ENCODE measurements at places on chromosomes 16 and 17.

- no peaks in the 10 kb centered on the region for H3K27me3 ChIP-seq
- H3K27ac ChIP-seq: no peak overlapping the region
- DNase-seq: no peak
- no peaks in the 10 kb centered on the region for H3K36me3 ChIP-seq
These were observed 5.8 kb downstream of the ZNF18 start for GRCh38 chr17:11991461-11991860.

DNA sequence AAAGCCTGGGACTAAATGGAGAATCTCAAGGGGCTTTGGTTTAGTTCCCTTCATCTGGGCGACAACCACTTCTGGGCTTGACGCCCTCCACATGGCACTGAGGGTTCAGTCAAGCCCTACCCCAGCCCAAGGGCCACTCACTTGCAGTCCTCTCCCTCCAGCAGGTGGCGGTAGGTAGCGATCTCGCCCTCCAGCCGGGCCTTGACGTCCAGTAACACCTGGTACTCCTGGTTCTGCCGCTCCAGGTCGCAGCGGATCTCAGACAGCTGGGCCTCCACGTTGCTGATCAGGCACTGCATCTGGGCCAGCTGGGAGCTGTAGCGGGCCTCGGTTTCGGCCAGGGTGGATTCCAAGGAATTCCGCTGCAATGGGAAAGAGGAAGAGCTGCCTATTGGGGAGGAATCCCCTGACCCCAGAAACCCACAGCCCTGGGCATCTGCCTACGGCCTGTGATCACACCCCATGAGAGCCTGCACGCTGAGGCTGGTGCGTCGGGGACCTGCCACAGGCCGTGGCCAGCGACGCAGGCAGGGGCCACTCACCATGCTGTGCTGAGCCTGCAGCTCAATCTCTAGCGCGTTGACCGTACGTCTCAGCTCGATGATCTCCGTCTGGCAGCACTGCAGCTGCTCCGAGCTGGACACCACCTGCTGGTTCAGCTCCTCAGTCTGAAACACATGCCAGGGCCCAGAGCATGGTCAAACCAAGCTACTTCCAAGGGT lies 2.7 kb downstream of the KRT36 start:
- peaks cover 16% of the 10 kb centered on the region for H3K4me1 ChIP-seq
- no peak overlapping the region for H3K4me3 ChIP-seq
- DNase-seq: peak; percentile 58
- no peaks in the 10 kb centered on the region for H3K27me3 ChIP-seq
- H3K27ac ChIP-seq: no peak overlapping the region

DNA sequence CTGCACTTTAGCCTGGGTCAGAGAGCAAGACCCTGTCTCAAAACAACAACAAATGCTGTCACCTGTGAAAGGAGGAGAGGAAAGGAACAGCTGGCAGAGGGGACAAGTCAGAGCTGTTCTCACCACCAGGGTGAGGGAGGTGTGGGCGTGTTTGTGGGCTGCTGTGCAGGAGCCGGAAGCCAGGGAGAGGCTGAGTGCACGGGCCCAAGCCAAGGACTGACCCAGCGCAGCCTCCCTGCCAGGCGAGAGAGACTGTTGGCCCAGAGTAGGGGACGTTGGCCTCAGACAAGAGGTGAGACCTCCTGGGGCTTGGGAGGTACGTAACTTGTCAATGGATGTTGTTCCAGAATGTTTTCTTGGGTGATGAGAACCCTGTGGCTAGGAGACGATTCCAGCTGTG lies 10.7 kb downstream of the SPNS2 start:
- DNase-seq: no peak
- H3K27me3 ChIP-seq: no peaks in the 10 kb centered on the region
- no peak overlapping the region for H3K4me3 ChIP-seq
- no peaks in the 10 kb centered on the region for H3K36me3 ChIP-seq
- peaks cover 17% of the 10 kb centered on the region for H3K4me1 ChIP-seq
- no peak overlapping the region for H3K27ac ChIP-seq

DNA sequence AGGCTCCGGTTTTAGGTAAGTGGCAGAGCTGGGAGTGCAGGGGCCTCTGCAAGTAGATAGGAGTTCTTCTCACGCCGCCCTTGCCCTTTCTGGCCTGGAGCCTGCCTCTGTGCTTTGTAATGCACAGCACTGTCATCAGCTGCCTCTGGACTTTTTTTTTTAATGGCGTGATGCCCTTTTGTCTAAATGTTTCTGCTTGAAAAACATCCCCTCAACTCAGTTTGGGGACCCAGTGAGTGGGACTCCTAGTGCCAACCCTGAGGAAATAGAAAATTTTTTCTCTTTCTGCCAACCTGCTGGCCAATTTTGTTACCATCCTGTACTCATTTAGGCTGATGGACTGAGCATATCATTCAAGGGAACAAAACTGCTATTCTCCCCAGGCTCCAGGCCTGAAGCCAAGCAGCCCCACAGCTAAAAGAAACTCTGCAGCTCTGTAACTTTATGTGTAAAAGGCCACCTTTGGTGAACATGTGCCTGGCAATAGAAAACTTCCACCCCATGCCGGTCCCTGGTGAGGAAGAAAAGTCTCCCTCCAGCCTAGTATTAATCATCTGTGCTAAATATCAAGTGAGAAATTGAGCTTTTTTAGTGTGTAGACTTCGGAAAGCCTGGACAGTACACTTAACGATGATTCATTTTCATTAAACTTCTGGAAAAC lies 22.5 kb downstream of the SLC6A2 start:
- no peak overlapping the region for H3K4me3 ChIP-seq
- H3K4me1 ChIP-seq: no peaks in the 10 kb centered on the region
- DNase-seq: no peak
- H3K27ac ChIP-seq: no peak overlapping the region
- H3K27me3 ChIP-seq: no peaks in the 10 kb centered on the region

GRCh38 chr17:38511150-38512108 lies 83.2 kb downstream of the ARHGAP23 start:
- H3K4me3 ChIP-seq: peak overlapping the region; percentile 51
- H3K4me1 ChIP-seq: peaks cover 18% of the 10 kb centered on the region
- H3K27me3 ChIP-seq: peaks cover 3% of the 10 kb centered on the region
- DNase-seq: no peak
- H3K36me3 ChIP-seq: no peaks in the 10 kb centered on the region

GRCh38 chr17:33816842-33817617 lies 438.1 kb upstream of the CCL2 start:
- H3K4me3 ChIP-seq: no peak overlapping the region
- no peaks in the 10 kb centered on the region for H3K4me1 ChIP-seq
- no peak for DNase-seq

- peak; percentile 79 for DNase-seq
- H3K36me3 ChIP-seq: no peaks in the 10 kb centered on the region
- H3K4me3 ChIP-seq: no peak overlapping the region
- H3K27ac ChIP-seq: no peak overlapping the region
- no peaks in the 10 kb centered on the region for H3K27me3 ChIP-seq
These were observed 13.2 kb downstream of the CHCT1 start for GRCh38 chr17:60435244-60436167.
